ENCODE measurements at places on chromosomes 12 and 14.

- no peak for DNase-seq
Measured at GRCh38 chr12:45622210-45622937, 107.1 kb upstream of the ARID2 start.

DNA sequence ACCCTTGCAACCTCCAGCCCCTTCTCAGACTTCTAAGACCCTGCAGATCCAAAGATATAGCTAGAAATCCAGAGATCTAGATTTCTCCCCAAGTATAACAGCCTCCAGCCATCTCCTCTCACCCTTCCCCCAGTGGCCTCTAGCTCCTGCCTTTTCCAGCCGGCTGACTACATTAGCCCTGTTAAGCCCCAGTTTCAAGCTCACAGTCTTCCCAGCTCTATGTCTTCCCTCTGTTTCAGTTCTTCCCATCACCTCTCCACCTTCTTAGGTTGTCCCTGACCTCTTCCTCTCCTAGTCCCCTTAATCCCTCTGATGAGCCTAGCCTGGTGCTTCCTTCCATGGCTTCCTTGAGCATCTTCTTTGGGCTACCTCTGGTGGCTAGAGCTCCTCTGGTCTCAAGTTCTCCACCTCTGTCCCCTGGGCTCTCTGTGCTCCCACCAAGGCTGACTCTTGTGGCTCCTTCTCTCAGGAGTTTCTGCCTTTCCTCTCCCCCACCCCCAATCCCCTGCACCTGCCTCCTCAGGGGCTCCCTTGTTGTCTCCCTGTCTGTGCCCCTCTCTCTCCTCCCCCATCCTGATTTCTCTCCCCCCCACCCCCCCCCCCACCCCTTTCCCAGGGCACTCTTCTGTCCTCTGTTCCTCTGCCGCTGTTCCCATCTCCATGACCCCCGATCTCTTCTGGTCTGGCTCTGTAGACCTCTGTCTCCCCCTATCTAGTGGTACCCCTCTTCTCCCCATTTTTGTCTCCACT is 816 bp upstream of the GDF11 start:
- no peak for DNase-seq

DNA sequence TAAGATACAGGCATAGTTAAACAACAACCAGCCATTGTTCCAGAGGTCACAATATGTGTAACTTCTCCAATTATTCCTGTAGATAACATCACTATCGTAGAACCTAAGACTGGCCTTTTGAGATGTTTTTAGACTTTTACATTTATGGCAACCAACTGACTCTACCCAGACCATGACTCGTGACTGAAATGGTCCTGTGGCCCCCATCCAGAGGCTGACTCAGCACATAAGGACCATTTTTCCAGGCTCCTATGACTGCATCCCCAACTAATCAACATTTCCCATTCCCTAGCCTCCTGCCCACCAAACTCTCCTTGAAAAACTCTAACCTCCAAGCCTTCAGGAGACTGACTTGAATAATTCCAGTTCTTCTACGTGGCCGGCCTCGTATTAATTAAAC is 52.6 kb upstream of the NID2 start:
- no peak for DNase-seq

DNA sequence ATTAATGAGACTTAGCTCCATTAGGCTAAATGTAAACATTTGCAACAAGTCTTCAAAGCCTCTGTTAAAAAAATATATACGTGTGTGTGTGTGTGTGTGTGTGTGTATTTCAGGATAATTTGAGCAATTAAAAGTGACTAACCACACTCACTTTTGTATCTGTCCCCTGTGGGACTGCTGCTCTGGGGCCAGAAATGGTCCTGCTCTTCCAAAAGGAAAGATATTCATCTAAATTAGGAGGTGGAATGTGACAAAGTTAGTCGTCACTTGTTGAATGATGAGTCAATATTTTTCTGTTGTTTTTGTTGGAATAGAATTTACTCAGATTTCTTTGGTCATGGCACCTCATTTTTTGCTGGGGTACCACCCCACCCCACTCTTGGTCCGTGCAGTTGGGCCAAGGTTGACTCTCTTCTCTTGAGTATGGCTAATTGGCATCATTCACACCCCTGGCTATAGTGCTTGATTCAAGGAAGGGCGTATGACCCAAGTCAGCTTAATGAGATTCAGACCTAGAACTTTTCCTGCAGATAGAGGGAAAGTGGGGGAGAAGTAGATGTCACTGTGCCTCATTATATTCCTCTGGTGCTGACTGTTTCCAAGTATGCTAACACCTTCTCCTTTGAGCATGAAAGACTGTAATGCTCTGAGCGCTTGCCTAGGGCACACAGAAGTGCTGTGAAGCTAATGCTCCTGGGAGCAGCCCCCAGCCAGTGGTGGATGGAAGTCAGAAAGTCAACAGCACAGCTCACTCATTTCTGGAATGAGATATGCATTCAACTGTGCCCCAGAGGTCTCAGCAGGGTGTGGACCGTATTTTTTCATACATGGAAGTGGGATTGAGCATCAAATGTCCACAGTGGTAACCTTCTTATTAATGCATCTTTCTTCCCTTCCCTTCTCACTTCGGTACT is 577.0 kb upstream of the TBX3 start:
- DNase-seq = no peak

- DNase-seq = no peak
Measured at GRCh38 chr12:68190301-68190700, 30.8 kb upstream of the IFNG start.

GRCh38 chr12:51920046-51920445 is 12.7 kb downstream of the ACVRL1 start:
- DNase-seq = no peak

DNA sequence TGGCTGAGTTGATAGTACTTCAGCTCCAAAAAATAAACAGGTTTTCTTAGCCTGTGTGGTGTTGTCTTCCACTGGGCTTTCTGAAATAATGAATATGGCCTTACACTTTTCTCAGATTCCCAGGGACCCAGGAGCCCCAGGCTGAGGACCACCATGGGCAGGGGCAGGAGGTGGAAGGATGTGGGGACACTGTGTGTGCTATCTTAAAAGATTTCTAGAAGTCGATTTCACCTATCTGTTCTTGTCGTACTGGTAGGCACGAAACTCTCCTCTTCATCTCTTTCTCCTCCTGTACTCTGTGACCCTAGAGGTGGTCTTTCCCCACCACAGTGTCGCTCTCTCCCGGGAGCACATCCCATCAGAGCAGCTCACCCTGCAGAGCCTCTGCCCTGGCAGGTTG is 107.7 kb upstream of the FKBP4 start:
- DNase-seq = no peak

DNA sequence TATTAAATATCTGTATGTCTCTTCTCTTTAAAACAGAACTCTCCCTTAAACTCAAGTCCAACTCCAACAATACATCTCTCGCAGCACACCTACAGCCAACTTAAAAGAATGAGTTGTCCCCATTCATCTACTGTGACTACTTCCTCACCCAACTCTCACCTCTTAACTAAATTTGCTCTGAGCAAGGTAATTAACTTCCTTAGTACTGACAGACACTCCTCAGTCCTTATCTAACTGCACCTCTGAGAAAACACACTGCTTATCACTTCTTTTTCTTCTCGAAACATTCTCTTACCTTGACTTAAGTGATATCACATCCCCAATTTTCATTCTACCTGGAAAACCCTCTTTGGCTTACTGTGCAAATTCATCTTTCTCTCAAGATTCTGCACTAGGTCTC is 7.0 kb downstream of the ERGIC2 start:
- DNase-seq = no peak

GRCh38 chr12:125455556-125455955 is 390.3 kb downstream of the AACS start:
- DNase-seq = no peak

- no peak for DNase-seq
Measured at GRCh38 chr12:104296718-104297117, 6.8 kb upstream of the EID3 start.

- DNase-seq = no peak
Measured at GRCh38 chr14:78595797-78596196, 425.6 kb downstream of the NRXN3 start.

- DNase-seq = peak; percentile 11
Measured at GRCh38 chr12:80400571-80400991, 43.5 kb upstream of the PTPRQ start.

DNA sequence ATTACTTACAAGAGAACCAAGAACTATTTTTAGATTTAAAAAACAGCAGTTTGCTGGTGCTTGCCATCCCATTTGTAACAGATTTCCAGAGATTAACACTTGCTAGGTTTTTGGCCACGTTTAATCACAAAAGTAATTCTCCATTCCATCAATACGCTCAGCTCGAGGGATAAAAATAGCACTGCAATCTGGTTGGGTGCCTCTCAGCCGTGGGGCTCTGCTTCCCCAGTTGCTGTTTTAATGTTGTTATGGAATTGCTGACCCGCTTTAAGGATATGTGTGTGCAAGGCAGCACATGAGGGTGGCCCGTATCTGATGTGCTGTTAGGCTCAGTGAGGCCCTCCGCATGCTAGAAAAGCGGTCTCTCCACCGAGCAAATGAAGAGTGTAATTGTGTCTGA is 222.2 kb upstream of the TMEM260 start:
- DNase-seq = no peak

DNA sequence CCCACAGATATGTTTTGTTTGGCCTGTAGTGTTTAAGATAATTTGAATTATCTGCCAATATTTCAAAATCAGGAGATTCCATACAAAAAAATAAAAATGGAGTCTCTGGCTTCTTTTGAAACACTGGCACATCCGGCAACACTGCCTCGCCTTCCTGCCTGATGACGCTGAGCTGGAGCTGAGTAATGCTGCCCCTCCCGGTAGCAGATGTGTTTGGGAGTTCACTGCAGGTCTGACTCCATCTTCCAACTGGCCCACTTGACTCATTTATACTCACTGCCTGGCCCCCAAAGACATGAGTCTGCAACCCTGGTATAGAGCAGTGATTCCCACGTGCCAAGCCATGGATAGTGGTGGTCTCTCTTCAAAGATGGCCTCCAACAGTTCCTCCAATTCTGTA is 7.4 kb downstream of the CIT start:
- DNase-seq = peak; percentile 90

GRCh38 chr14:60508707-60509437 is at the start of gene SIX6:
Gene SIX6 (plus strand): TSS chr14:60509146. CDS start chr14:60509399, 253 bp downstream.
- DNase-seq = peak; percentile 11

- DNase-seq = peak; percentile 39
Measured at GRCh38 chr12:42119085-42119633, 25.5 kb downstream of the GXYLT1 start.

All from AG08395 (cell line).